Left lung (tissue), 14 donors: ENCODE measurements at places on chromosomes 1 and 21. TPM values are rescaled to one million over a fixed set of nuclear protein-coding genes. Genes with fewer than 3 reads are reported as not detected.

GRCh38 chr1:110309139-110309538 lies 30.0 kb upstream of the RBM15 start:
- peaks cover 18% of the 10 kb centered on the region for H3K4me1 ChIP-seq
- no peaks in the 10 kb centered on the region for H3K36me3 ChIP-seq
- no peak overlapping the region for H3K27ac ChIP-seq
- H3K4me3 ChIP-seq = no peak overlapping the region
- no peak for DNase-seq
- H3K27me3 ChIP-seq = no peaks in the 10 kb centered on the region

GRCh38 chr1:60033066-60033465 lies 40.5 kb downstream of the C1orf87 start:
- H3K4me1 ChIP-seq = no peaks in the 10 kb centered on the region
- no peaks in the 10 kb centered on the region for H3K36me3 ChIP-seq
- DNase-seq = no peak
- H3K27me3 ChIP-seq = no peaks in the 10 kb centered on the region
- no peak overlapping the region for H3K27ac ChIP-seq

GRCh38 chr1:8374356-8374755 lies 56.4 kb downstream of the SLC45A1 start:
- H3K27ac ChIP-seq = peak overlapping the region; percentile 81
- H3K4me1 ChIP-seq = peaks cover 84% of the 10 kb centered on the region
- no peak overlapping the region for H3K4me3 ChIP-seq
- no peak for DNase-seq

Gene KIF17
- total RNA-seq = 4.1 TPM
